Mesenchymal stem cell (in vitro differentiated cells and primary cell): ENCODE measurements at places on chromosomes 4 and X.
A peak's percentile ranks its signal among the peaks of the same experiment; 100 is the strongest.

- no peak for DNase-seq
Measured at GRCh38 chrX:46695491-46695890, 63.4 kb downstream of the SLC9A7 start.

DNA sequence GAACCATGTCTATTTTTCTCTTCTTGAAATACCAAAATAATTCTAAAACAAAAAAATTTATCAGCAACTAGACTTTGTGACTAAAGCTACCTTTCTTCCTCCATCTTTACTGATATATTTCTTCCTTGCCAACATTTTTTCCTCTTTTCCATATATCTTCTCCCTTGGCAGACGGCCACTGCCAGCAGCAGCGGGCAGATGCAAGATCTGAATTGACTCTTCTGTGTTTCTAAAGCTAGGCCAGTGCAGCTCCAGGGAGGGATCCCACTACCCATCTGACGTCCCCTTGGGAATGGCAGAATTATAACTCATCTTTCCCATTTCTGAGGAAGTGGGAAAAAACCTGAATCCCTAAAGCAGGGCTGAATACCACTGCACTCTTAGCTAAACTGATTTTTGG lies 206.4 kb downstream of the NR3C2 start:
- DNase-seq, result no peak

GRCh38 chr4:169030562-169030982 lies 20.5 kb upstream of the CBR4 start:
- DNase-seq, result peak; percentile 15

GRCh38 chr4:56745042-56745441 lies 63.9 kb upstream of the HOPX start:
- DNase-seq, result no peak

GRCh38 chr4:6873792-6874461 lies 35.7 kb upstream of the TBC1D14 start:
- peak; percentile 67 for DNase-seq
